ENCODE measurements at places on chromosomes 7 and 10.

- no peak for DNase-seq
Measured at GRCh38 chr7:111568870-111569462, 6.7 kb upstream of the IMMP2L start.

DNA sequence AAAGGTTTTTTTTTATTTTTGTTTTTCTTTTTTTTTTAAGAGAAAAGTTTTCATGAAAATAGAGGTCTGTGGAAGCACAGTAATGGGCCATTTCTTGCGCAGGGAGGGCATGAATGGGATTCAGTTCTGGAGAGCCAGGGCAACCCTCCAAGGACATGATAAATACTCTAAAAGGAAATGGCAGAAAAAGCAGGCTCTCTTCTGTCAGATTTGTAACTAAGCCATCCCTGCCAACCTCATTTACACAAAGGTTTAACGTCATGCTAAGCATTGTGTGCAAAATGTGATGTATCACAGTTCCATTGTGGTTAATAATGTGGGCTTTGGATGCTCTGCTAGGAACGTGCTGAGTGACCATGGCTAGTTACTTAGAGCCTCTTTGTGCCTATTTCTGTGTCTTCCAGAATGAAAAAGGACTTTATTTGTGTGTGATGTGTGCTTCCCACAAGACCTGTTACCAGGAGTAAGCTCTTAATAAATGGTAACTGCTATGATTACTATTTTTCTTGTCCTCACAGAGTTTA, 1095.9 kb upstream of the SORCS1 start:
- no peak for DNase-seq

GRCh38 chr10:99303899-99304861, 25.0 kb upstream of the CNNM1 start:
- DNase-seq = no peak

DNA sequence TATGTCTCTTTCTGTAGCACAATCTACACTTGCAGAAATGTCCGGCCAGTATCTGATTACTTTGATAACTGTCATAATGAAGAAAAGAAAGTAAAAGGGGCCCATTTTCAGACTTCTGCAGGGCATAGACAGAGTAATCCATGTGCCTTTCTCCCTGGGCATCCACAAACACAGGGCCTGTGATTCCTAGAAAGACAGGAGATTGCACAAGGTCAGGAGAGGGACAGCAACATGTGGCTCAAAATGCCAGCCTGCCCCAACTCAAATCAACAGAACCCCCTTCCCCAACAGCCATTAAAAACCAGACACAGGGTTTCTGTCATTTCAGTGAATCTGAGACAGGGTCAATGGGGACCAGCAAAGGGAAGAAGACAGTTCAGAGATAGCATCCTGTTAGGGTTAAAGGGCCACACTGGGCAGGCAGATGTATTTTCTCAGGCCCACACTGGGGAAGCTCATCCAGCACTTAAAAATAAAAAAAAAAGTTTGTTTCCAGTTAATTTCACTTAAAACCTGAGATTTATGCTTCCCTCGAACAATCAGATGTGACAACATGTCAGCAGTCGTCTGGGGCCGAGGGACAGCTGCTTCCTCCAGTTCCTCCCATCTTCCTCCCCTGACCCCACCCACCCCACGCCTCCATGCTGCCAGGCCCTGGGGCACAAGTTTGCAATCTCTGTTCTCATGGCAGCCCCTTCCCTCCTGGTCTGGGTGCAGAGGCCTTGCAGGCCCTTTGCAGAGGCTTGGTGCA, 30.7 kb upstream of the ACSL5 start:
- DNase-seq = no peak

DNA sequence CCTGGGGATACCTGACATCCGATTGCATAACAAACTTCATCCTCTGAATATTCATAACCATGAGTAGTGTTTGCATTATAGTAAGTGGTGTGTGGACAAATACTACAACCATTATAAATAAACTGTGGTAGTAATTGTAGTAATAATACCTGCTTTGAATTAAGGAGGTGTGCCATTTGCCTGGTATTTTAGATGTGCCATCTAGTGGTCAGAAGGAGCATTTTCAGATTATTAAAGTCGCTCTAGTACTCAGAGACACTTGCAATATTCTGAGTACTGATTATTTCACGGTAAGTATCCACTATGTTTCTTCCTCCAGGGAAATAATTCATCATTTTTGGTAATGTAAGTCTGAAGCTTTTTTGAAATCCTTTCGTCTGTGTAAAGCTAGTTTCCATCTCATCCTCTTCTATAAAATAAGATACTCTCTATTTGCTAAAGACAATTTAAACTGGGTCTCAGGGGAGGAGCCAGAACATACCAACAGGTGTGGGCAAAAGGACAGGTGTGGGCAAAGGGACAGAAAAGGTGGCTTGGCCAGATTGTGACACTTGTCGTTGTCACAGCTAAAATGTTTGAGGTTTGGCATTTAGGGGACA, 115.3 kb upstream of the WDR11 start:
- no peak for DNase-seq

- DNase-seq = no peak
Measured at GRCh38 chr7:140596519-140597427, 43.8 kb downstream of the DENND2A start.

DNA sequence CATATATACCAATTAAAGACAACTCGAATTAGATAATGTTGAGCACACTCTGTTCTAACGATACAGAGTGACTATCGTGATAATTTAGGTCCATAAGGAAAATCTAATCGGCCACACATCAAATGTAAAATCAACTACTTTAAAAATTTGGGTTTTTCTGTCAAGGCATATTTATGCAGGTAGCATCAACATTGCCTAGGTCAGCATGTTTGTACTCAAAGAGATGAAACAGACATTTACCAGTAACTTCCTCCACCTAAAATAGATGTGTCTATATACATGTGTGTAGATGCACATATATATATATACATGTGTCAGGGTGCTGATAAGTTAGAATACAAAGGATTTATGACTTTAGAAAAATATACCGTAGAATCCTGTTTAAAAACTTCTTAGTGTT, 22.0 kb downstream of the PSMC2 start:
- no peak for DNase-seq

DNA sequence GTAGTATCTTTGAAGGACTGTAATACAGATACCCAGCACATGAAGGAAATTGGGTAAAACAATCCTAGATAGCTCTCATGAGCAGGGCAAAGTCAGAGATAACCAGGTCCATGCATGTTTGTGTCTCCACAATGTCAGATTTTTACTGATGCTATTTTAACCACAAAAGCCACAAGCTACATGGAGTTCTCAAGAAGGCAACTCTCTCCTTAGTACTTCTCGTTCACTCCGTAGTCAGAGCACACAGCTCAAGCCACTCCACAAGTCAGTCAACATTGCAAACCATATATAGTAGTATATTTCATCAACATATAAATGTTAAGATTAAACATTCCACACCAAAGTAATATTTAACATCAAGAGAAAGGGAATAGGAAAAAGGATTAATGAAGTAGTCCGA, 98.0 kb upstream of the PIK3CG start:
- no peak for DNase-seq

- no peak for DNase-seq
Measured at GRCh38 chr7:85781606-85782005, 594.8 kb upstream of the SEMA3D start.

- no peak for DNase-seq
Measured at GRCh38 chr10:71985542-71986250, 21.5 kb downstream of the CHST3 start.

DNA sequence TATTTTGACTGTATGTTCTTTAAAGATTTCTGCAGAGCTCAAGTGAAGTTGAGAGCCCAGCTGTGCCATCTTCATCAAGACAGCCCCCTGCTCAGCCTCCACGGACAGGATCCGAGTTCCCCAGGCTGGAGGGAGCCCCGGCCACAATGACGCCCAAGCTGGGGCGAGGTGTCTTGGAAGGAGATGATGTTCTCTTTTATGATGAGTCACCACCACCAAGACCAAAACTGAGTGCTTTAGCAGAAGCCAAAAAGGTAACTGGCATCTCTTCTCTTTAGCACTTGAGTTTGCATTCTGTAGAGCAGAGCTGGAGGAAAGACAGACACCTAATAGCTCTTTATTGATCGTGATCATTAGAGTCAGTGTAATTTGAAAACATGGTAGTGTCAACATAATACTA, 33.7 kb downstream of the MCM10 start:
- no peak for DNase-seq

DNA sequence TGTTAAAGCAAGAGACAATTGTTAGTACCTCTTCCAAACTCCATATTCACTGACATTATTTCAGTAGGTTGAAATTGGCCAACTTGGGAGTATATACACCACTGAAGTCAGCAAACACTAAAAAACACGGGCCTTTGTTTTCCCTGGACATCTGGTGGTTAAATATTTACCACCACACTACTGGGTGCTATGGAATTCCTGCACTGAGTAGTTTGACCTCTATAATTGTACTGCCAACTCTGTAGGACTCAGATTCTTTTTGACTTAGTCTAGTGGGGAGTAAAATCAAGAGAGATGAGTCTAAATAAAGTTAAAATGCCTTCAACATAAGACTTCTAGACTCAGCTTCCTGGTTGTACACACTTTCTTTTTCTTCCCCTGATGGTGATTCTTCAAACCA, 41.3 kb upstream of the TES start:
- no peak for DNase-seq

DNA sequence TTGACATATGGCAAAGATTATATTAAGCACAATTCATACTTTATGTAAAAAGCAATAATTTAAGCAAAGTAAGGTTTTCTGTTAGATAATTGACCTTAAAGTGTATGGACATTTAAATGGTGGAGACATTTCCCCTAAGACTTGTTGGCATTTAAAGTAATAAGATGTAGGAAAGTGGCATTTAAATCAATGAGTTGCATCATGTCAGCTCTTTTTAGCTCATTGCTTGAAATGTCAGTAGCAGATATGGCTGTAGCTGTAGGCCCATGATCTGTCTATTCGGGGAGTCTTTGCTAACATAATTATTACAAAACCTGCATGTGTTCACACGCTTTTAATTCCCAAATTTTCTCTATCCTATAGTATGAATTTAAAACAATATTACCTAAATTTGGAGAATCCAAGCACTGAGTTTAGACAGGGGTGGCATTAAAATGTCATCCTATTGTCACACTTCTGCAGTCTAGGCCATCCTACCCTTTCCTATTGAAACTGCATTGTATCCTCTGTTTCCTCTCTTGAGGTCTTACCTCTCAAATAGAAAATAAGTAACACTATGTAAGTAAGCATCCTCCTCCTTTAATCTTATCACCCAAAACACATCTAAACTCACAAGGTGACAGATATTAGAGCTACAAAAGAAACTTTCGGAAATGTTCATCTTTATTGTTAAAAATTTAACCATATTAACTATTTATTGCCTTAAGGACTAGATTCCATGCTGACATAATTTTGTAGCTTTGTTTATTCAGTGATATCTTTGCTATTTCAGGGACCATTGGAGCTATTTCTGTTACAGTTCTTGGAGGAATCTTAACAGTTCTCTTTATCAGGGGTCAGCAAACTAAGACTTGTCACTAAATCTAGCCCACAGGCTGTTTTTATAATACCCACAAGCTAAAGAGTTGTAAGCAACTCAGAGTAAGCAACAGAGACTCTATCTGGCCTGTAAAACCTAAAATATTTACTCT, 91.2 kb downstream of the LCOR start:
- DNase-seq = no peak

DNA sequence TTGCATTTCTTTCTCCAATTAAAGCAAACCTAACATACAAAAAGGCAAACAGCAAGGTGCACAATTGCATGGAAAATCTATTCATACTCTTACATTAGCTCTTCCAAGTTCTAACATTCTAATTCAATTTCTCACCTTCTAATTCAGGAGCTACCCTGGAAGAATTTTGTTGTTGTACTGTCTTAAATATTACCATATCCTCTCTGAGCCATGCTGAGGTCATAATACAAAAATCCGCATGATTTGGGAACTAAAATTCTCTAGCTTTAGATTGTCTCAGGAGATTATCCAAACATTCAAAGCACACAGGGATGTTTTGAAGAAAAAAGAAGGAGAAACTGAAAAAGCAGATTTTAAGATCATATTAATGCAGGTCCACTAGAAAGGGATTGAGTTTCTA, 229.9 kb downstream of the KIAA1217 start:
- DNase-seq = no peak

DNA sequence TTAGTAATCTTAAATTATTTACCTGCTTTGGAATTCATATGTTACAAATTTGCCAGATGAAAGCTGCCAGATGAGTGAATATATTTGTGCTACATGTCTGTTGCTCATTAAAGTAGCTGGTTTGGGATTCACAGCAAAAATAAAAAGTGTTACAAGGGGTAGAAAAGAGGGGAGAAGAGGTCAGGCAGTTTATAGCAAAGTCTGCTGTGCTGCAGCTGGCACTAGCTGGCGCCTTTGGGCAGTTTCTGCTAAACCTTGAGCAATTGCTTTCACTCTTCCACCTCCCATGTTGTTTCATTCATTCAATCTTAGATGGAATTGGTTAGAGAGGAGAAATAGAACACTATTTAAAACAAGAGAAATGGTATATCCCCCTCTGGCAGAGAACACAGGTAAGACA, 404.1 kb upstream of the LRGUK start:
- no peak for DNase-seq

GRCh38 chr10:31134311-31134952, 102.8 kb upstream of the ZNF438 start:
- DNase-seq = peak; percentile 65
